ENCODE measurements at places on chromosomes 2 and 18.

GRCh38 chr2:8803658-8804379 is 33.6 kb downstream of the KIDINS220 start:
- DNase-seq = peak; percentile 37

DNA sequence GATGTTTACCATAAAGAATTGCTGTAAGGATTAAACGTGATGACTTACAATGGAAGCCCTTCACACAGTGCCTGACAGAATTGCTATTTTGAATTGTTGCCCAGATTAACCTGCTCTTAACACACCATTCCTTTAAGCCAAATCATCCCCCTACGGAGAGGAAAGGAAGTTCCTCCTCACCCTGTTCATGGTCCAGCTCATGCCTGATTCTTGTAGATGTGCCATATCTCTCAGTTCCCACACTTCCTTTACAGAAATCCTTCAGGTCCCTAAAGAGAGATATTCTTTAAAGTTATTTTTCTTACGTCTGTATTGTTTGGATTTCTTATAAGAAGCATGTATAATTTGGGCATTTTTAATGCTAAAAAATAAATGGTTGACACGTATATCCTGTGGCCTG is 127.5 kb upstream of the DAPL1 start:
- no peak for DNase-seq

DNA sequence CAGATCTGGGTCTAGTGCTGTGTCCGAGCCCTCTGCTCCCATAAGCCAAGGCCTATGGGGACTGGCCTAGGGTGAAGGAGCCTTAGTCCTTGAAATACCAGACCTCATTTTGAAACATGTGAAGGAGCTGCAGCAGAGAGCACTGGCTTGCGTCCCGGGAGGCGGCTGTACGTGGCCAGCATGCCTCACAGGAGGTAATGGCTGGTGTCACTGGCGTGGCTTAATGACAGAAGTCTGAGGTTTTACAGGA is 72.7 kb upstream of the OTOS start:
- no peak for DNase-seq

- no peak for DNase-seq
These were observed 98.3 kb upstream of the OTOS start for GRCh38 chr2:240238786-240239185.

DNA sequence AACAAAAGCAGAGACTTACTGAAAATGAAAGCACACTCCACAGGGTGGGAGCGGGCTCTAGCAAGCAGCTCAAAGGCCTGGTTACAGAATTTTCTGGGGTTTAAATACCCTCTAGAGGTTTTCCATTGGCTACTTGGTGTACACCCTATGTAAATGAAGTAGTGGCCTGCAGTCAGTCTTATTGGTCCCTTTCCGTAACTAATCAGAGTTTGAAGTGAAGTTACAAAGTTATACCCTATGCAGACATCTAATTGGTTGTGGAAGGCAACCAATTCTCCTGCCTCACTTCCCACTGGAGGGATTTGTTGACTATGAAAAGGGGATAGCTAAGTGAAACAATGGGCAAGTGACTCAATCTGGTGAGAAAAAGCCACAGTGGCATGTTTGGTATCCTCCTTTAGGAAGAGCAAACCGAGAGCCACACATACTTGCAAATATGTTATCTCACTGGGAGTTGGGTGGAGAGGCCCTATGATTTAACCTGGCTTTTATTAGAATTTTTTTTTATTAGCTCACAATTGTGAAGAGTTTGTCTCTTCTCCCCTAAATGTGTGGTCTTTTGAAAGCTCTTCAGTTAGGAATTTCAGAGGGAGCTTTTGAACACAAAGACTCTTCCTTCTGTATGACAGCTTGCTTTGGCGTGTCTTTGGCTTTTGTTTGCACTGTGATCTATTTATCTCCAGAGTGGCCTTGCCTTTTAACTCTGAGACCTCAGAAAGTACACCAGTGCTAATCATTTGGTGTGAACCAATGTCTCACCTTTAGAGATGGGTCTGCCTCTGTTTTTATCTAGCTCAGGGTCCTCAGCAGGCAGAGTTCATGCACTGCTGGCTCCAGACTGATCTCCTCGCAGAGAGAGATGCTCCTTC is 69.6 kb downstream of the MAP4K4 start:
- DNase-seq = peak; percentile 76

- no peak for DNase-seq
These were observed 67.2 kb downstream of the SMAD4 start for GRCh38 chr18:51097021-51097822.

DNA sequence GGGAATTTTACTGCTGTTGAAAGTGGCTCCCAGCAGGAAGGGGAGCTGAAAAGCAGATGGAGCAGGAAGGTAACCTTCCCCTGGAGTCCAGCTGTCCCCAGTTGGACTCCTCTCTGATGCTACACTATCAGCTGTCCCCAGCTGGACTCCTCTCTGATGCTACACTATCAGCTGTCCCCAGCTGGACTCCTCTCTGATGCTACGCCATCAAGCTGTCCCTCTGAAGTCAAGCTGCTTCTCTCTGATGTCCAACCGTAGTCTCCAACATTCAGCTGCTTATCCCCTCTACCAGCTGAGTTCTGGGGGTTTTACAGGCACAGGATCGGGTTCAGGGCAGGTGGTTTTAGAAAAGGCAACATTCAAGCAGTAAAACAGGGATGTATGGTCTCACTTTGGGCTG is 19.8 kb upstream of the SUCLG1 start:
- DNase-seq = no peak

DNA sequence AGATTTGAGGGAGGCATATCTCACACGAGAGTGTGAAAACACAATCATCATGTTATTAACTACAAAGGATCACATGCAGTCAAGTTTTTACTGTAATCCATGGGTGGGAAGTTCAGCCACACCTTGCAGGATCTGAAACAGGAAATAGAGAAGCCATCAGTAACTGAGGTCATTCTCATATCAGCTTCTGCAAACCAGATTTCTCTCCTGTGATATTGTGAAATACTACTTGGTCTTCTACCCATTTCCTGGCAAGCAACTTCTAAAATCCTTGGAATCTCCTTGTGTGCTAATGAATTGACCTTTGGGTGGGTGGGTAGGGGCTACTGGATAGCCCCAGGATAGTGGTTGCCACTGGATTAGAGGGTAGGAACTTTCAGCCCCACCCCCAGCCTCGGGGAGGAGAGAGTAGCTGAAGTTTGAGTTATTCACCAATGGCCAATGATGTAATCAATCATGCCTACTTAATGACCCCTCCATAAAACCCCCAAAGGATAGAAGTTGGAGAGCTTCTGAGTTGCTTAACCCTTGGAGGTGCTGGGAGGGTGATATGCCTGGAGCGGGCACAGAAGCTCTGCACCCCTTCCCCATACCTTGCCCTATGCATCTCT is 25.6 kb upstream of the TGIF1 start:
- DNase-seq = no peak

GRCh38 chr2:230601510-230601909 is 111.1 kb upstream of the CAB39 start:
- DNase-seq = no peak

GRCh38 chr2:117704818-117705217 is 109.7 kb upstream of the DDX18 start:
- no peak for DNase-seq

DNA sequence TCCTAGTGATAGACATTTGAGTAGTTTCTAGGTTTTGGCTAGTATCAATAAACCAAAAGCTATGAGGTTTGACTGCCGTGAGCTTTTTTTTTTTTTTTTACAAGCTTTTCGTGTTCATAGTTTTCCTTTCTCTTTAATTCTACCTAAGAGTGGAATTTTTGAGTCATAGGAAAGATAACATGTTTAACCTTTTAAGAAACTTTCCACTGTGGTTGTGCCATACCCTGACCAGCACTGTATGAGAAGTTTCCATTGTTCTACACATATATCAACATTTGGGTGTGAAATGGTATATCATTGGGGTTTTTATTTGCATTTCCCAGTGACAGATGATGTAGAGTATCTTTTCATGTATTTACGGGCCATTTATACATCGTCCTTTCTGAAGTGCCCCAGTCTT is 31.7 kb downstream of the UBE2F start:
- DNase-seq = no peak

DNA sequence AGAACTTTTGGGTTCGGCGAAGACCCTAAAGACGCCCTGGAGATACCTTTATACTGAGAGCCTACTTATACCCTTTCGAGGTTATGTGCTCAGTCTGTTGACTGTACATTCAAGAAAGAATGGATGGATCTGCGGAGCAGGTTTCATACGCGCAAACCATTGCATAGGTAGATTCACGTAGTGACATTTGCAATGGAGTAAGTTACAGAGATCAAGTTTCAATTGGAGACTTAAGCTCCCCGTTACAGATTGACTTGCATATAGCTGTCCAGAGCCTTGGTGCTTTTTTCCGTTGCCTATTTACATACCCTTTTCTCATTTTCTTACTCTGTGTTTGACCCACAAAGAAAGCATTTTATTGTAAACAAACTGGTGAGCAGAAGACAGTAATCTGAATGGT is 923 bp downstream of the PSMD1 start:
- no peak for DNase-seq

GRCh38 chr2:150188177-150188576 is 299.3 kb downstream of the RND3 start:
- DNase-seq = no peak

- DNase-seq = no peak
These were observed 97.7 kb upstream of the CTDP1 start for GRCh38 chr18:79581911-79582310.

DNA sequence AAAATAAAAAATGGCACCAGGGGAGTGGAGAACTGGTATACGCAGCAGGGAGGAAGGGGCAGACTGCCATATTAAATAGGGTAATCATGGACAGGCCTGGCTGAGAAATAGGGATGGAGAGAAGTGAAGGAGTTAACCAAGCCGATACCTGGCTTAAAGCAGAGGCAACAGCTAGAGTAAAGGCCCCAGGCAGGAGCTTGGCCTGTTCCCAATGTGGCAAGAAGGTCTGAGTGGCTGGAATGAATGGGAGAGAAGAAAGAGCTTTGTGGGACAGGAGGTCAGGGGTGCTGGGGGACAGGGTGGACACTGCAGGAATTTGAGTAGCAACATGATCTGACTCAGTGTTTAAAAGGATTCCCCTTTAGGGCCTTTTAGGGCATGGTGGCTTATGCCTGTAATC is 15.9 kb upstream of the AGFG1 start:
- no peak for DNase-seq

- DNase-seq = no peak
These were observed 506.1 kb downstream of the BCL11A start for GRCh38 chr2:60047347-60047746.

DNA sequence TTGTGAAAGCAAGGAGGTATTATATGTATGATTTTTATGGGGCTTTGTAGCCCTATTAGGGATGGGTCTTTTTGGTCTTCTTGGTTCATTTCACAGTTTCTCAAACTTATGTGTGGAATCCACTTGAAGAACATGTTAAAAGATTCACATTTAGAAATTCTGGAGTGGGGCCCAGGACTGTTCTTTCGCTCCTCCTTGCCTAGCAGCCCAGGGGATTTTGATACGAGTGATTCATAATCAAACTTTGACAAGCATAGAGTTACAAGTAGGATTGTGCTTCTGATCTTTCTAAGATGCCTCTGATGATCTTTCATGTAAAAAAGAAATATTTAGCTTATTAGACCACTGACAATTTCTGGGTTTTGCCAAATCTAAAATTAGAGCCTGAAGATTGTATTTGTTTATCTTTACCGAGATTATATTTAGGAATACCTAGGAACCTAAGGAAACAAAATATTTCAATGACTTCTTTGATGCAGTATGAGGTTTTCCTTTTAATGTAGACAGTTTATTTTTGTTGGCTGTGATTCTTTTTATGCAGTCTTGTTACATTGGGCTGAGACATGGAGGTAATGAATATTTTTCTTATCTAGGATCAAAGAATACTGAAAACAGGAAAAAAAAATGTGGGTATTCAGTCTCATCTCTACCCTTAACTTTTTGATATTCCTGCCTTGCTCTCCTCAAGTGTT is 324.0 kb downstream of the PARD3B start:
- no peak for DNase-seq

DNA sequence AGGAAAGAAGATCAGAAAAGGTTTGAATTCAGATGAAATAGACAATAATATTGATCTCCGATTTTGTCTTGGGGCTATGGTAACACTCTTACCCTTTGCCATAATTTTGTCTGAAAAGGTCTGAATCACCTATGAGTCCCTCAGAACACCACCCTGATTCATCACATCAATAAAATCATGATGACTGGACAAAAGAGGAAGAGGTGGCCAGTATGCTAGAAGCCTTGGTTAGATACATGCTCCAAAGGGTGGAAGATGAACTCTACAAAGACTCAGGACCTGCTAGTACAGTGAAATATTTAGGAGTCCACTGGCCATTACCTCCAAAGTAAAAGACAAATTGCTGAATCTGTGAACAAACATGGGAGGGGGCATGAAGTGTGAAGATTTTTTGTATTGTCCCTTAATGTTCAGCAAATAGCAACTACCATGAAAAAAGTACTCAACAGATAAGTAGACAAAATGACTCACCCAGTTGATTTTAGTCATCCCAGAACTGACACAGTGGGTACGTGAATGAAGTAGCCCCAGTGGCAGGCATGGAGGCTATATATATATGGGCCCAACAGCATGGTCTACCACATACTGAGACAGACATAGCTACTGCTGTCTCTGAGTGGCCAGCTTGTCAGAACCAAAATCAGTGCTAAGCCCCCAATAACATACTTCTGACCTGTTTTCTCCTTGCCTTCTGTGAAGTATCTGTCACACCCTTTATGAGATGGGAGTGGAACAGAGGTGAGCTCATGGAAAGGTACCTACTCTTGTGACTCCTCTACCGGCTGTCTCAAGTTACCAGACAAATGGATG is 36.5 kb upstream of the GLS start:
- DNase-seq = no peak

DNA sequence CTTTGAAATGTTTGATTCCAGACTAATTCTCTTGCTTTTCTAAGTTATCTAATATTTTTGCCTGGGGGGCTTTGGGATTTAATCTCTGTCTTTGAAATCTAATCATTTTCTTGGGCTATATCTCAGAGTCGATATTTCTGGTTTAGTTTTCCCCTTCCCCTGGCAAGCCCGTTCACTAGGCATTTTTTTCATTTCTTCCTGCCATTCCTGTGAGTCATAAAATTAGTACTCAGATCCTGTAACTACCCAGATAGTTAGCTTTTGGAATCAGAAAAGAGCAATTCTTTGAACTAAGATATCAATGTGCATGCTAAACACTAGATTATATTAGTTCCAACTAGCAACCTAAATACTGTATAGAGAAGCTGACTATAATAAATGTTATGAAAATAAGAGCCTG is 29.4 kb upstream of the RNF149 start:
- DNase-seq = no peak

- DNase-seq = no peak
These were observed 100.0 kb downstream of the ABCA12 start for GRCh38 chr2:215038421-215038820.

GRCh38 chr2:197628043-197628500 is 47.3 kb downstream of the RFTN2 start:
- DNase-seq = no peak

GRCh38 chr18:31487246-31488015 is 10.5 kb upstream of the DSG2 start:
- DNase-seq = no peak

GRCh38 chr2:138059487-138060300 is 95.4 kb downstream of the HNMT start:
- no peak for DNase-seq

GRCh38 chr2:237304763-237305514 is 109.0 kb downstream of the COL6A3 start:
- DNase-seq = peak; percentile 38

GRCh38 chr2:11710210-11710609 is 36.2 kb upstream of the LPIN1 start:
- peak; percentile 7 for DNase-seq
